Activated CD8-positive, alpha-beta memory T cell treated with anti-CD3 and anti-CD28 coated beads for 4 hours (primary cell): ENCODE measurements at places on chromosomes 1 and 21.

- DNase-seq, result no peak
Observed at GRCh38 chr1:85122169-85122568, 73.9 kb upstream of the MCOLN3 start.

DNA sequence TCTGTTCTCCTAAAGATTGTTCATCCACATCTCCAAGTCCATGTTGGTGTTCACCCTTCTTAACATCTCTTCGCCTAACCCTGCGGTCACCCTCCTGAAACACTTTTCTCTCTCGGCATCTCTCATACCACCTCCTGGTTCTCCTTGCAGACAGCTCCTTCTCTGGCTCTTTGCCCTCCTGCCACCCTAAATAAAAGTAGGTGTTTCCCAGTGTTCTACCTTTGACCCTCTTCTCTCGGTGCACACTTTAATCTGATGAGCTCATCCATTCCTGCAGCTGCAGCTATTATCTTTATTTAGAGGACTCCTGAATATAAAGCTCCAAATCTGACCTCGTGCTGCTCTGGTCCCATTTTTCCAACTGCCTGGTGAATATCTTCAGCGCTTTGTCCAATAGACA, 126.9 kb downstream of the TMEM53 start:
- DNase-seq, result no peak

GRCh38 chr1:53504901-53505300, 45.7 kb downstream of the DMRTB1 start:
- DNase-seq, result no peak

DNA sequence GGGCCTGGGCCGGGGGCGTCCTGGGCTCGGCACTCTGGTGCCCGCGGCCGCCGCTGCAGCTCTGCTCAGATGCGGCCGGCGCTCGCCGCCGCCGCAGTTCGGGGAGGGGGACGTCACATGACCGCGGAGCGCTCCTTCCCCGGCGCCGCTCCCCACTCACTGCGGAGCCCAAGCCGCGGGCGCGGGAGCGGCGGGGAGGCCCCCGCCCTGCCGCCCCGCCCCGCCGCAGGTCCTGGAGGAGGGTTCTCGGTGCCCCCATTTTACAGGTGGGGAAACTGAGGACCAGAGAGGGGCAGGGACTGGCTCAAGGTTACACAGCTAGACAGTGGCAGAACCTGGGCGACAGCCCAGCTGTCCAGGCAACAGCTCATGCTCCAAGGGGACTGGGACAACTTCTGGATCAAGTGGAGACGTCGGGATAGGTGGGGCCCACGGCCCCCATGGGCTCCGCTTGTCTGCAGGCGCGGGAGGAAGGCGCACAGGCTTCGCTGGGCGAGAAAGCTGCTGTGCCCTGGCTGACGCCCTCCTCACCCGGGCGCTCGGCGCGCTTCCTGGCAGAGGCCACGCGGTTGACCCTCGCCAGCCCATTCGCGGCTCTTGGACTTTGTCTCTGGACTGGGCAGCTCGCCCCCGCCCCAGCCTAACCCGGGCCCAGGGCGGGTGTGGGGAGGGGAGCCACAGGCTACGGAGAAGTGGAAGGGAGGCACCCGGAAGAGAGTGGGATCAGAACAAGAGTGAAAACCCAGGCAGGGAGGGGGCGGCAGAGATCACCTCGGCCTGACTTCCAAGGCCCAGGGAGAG, at the start of gene RAP1GAP:
RAP1GAP (minus strand) TSS at position 100 of the 801 bp plus-strand sequence. CDS start 49,325 bp downstream, outside the sequence.
- no peak for DNase-seq

- no peak for DNase-seq
Observed at GRCh38 chr1:180934563-180934962, 21.9 kb downstream of the KIAA1614 start.

DNA sequence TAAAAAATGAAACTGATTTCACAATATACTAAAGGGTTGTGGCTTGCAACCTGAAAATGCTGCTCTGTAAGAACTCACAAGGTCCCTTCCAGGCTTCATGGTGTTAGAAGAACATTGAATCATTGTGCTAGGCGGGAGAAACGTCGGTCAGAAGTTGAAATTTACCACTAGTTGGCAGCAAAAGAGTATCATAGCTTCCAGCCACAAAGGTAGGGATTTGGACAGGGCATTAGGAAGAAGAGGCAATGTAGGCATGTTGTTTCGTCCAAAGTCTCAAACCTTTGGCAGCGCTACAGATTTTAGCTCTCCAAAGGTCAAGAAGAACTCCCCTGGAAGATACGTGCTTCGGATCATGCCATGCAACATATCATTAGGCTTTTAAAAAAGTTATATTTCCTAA, 62.5 kb upstream of the ZP4 start:
- DNase-seq, result no peak

DNA sequence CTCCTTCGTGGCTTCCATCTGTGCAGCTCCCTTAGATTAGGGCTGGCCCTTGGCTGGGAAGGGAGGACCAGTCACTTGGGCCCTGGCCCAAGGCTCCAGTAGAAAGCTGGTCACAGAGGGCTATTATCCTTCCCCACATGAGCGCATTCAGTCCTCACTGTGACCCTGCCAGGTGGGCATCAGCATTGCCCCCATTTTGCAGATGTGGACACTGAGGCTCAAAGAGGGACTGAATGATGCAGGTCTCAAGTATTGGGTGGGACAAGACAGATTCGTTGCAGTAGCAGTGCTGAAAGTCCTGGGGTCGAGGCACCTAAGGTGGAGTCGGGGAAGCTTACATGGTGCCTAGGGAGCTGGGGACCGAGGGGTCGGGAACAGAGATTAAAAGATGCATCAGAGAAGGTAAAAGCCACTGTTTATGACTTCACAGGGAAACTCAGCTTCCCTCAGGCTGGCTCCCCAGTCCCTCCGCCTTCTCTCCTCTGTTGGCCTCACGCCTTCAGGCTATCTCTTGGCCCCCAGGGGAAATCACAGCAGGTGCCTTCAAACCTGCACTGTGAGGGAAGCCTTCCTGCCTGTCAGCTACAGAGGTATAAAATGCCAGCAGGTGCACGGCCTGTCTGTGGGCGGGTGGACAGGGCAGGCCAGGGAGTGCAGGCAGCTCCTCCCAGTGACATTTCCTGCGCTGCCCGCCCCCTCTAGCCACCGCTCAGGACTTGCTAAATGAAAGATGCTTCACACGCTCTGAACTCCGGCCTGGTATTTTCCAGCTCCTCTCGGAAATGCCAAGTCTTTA, 178.4 kb downstream of the GRIK3 start:
- no peak for DNase-seq

DNA sequence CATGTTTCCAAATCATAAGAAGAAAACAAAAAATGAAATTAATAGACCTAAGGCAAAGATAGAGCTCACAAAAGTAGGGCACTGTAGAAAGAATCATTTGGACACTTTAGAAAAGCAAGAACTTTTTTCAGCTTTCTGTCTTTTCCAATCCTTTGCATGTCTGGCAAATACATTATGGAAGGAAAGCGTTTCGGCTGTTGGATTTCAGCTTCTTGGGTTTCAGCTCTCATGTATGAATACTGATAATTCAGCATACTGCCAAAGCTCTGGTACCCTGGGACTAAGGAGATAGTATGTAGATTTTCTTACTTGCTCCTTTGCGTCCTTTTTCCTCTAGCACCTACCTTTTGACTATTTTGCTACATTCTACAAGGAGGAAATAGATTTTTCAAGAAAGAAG, 375.9 kb downstream of the BRINP3 start:
- no peak for DNase-seq

- no peak for DNase-seq
Observed at GRCh38 chr1:227886993-227887696, 60.6 kb downstream of the WNT9A start.

DNA sequence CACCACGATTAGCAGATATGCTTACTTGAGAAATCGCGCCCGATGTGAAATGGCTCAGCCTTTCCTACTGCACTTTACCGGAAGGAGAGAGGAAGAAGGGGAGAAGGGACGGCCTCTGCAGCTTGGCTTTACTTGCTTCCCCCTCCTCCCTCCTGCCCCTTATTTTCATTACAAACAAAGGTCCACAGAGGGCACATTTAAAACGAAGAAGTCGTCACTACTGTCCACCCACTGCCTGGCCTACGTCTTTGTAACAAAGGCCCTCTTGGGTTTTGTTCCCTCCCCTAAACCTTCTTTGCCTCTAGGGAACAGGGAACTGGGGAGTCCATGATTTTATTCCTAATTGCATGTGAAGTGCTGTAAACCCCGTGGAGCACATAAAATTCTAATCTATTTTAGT, 308.5 kb downstream of the LMX1A start:
- no peak for DNase-seq

DNA sequence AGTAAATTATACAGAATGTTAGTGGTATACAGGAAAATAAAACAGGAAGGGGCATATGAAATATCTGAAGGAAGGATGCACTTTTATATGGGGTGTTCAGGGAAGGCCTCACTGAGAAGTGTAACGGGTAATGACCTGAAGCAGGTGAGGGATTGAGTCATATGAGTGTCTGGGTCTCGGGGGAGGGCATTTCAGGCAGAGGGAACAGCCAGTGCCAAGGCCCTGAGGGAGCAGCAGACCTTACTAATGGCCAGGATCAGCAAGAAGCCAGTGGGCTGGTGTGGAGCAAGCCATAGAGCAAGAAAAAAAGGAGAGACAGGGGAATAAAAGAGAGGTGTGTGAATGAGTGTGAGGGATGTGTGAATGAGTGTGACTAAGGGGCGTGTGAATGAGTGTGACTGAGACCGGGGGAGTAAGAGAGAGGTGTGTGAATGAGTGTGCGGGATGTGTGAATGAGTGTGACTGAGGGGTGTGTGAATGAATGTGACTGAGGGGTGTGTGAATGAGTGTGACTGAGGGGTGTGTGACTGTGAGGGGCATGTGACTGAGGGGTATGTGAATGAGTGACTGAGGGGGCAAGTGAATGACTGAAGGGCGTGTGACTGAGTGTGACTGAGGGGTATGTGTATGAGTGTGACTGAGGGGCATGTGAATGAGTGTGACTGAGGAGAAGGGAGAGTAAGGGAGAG, 107.2 kb downstream of the GLIS1 start:
- DNase-seq, result no peak

- no peak for DNase-seq
Observed at GRCh38 chr1:84345220-84345619, 43.7 kb downstream of the SAMD13 start.

- DNase-seq, result no peak
Observed at GRCh38 chr1:11964656-11965055, 15.6 kb upstream of the MFN2 start.

DNA sequence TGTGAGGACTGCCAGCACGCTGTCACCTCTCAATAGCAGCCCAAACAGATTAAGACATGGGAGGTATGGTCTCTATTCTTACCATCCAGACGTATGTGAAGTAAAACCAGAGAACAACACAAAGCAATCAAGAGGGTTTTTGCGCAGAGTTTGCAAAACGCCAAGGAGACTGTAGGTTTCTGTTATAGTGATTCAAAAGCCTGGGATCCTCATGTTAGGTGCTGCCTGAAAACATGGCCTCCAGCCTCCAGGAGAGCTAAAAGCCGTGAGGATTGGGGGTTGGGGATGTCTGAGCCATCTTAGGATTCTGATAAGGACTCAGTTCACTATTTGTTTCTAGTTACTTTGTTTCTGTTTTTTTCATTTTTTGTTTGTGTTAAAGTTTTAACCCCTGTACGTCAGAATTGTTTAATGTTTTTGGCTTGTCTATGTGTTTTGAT, 4.2 kb upstream of the CCT8 start:
- no peak for DNase-seq
